ENCODE measurements at places on chromosomes 1 and 21.

DNA sequence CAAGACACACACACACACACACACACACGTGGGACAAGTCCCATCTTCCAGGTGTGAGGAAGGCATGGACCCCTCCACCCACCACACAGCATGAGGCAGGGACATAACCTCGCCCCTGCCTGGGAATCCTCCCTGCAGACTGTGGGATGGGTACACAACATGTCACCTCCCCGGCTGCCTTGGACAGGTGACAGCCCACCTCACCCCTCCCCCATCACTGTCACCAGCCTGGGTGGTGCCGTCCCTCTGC, 40.7 kb downstream of the AHDC1 start:
- DNase-seq, result no peak

DNA sequence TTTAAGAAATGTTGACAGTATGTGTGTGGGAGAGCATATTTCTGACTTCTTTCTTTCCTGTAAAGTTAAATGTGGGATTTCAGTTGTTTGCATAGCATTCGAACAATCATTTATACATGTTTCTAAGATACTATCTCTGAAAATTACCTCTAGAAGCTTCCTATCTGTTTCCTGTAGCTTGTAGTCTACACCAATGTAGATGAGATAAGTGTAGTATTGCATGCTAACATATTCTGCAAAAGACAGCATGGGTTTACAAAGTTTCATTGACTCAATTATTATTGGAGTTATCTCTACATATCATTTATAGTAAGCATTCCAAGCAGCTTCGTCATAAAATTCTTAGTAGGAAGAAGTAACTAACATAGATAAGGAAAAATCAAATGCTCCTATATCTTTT, 98.9 kb upstream of the DPYD start:
- no peak for DNase-seq

DNA sequence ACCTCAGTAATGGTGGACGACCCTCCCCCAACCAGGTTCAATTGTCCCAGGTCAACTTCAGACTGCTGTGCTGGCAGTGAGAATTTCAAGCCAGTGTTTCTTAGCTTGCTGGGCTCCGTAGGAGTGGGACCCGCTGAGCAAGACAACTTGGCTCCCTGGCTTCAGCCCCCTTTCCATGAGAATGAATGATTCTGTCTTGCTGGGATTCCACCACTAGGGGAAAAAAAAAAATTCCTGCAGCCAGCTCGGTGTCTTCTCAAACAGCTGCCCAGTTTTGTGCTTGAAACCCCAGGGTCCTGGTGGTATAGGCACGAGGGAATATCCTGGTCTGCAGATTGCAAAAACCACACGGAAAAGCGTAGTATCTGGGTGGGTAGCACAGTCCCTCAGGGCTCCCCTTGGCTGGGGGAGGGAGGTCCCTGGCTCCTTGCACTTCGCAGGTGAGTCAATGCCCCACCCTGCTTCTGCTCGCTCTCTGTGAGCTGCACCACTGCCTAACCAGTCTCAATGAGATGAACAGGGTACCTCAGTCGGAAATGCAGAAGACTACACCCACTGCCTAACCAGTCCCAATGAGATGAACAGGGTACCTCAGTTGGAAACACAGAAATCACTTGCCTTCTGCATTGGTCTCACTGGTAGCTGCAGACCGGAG, 41.5 kb downstream of the GBP6 start:
- DNase-seq, result no peak

DNA sequence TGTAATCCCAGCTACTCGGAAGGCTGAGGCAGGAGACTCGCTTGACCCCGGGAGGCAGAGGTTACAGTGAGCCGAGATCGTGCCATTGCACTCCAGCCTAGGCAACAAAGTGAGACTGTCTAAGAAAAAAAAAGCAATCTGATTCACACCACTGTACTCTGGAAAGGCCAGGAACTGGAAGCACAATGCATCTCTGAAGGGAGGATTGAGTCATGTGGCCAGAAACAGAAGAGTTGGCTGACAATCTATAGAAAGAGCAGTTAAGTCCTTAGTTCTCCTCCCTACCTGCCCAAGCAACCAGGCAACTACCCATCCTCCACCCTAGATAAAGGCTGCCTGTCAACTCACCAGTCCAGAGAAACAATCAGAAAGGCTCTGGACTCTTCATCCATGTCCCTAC, 45.9 kb downstream of the PIK3R3 start:
- DNase-seq, result no peak

GRCh38 chr1:48396208-48396607, 75.8 kb downstream of the SPATA6 start:
- DNase-seq, result no peak
